ENCODE measurements at places on chromosomes 12 and 14. TPM values are rescaled to one million over a fixed set of nuclear protein-coding genes. Genes with fewer than 3 reads are reported as not detected.

The BDKRB2 gene
- 9.1 TPM for total RNA-seq

DNA sequence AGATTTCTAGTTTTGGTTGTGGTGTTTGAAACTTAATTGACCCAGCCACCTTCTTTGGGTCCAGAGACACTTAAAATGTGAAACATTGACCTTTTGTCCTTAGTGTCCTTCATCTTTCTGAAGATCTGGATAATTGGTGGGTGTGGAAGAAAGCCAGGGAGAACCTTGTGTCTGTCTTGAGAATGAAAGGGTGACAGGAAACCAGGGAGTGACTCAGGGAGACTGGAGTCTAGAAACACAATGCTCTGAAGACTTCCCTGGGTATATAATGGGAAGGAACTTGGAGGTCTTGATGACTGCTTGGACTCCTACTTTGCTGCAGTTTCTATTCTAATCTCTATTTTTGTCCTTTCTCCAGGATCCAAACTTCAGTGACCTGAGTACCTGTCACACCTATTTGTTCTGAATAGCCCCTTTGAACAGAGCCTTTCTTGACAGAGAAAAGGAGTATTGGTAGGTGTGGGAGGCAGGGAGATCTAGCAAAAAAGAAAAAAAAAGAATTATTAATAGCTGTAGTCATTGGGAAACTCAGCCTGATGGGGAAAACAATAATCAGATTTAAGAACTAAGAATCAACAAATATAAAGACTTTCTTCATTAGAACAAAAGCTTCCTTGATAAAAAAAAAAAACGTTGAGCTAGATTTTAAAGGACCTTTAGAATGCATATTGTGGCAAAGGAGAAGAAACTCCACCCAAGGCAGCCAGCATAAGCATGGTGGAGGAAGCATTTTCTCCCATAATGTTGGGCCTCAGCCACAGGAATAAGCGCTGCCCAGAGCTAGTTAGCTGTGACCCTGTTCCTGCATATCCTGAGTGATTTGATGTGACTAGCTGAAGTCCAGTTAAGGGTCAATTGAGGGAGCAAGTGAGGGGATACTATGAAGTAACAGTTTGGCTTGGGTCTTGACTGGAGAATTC, 77.9 kb upstream of the HOXC13 start:
- no peak for DNase-seq

DNA sequence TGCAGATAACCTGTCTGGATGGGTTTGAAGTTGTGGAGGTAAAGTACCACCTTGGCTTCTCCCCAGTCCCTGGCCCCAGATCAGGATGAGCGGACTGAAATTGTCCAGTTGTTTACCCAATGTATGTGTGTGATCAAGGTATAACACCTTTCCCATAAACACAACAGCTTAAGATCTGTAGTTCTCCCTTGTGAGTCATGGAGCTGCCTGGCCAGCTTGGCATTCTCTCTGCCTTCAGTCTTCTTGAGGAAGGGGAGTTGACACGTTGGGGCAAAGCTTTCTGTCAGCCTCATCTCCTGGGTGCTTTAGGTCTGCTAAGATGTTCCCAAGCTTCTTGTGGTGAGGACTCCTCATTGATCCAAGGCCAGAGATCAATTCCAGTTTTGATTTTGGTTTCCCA, 6.1 kb downstream of the C1S start:
- no peak for DNase-seq

- DNase-seq = no peak
Measured at GRCh38 chr12:42698213-42698612, 108.7 kb upstream of the PRICKLE1 start.

GRCh38 chr14:57392830-57393229, 2.4 kb downstream of the NAA30 start:
- no peak for DNase-seq

The AMHR2 gene
- total RNA-seq = not detected

- peak; percentile 44 for DNase-seq
Measured at GRCh38 chr12:121578230-121579189, 2.3 kb downstream of the KDM2B start.

The VRTN gene
- not detected for total RNA-seq

DNA sequence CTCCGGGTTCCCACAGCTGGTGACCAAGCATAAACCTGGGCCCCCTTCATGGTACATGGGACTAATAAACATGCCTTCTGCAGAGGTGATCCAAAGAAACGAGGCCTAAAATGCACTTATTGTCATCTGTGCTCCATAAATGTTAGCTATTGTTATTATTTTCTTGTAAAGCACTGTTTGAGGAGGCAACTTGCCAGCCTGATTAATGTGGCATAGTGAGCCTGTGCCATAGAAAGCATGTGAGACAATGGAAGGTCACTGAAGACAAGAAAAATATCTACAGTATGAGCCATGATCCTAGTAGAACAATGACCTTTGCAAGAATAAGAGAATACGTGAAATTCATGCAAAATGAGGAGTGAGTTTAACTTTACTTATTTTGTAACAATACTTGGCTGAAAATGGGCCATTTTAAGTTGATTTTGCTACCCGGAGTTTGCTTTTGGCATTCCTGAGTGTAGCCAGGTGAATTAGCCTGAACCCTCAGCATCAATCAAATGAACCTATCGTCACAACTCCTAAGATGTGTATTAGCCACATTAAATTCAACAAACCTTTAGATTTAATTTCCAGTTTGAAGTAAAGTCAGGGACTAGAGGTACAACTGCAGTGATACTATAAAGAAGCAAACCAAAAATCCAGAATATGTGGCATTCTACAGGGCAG, 52.2 kb downstream of the CPM start:
- no peak for DNase-seq

The AKAP3 gene
- total RNA-seq = 0.21 TPM

DNA sequence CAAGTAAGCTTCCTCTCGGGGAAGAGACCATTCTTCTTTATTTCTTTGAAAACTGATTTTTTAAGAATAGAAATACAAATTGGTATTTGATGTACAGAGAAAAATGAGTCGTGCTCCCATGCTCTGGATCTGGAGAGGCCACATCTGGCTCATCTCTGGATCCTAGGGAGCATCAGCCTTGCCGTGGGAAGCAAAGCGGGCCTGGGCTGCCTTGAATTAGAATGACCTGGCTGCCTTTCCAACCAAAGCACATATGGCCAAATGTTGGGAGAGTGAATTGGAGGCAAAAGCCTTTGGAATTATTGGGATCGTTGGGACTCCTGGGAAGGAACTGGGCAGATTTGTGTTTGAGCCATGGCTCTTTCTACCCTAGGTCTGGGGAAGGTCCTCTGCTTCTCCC, 80.0 kb downstream of the SLC25A47 start:
- no peak for DNase-seq

DNA sequence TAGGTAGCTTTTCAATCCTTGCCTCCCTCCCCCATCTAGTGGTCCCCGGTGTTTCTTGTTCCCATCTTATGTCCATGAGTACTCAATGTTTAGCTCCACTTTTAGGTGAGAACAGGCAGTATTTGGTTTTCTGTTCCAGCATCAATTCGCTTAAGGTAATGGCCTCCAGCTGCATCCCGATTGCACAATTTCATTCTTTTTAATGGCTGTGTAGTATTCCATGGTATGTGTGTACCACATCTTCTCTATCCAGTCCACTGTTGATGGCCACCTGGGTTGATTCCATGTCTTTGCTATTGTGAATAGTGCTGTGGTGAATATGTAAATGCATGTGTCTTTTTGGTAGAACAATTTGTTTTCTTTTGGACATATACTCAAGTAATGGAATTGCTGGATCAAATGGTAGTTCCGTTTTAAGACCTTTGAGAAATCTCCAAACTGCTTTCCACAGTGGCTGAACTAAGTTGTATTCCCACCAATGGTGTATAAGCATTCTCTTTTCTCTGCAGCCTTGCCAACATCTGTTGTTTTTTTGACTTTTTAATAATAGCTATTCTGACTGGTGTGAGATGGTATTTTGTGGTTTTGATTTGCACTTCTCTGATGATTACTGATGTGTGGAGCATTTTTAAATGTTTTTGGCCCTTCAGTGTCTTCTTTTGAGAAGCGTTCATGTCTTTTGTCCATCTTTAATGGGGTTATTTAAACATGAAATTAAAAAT, 34.2 kb upstream of the ASPG start:
- no peak for DNase-seq

DNA sequence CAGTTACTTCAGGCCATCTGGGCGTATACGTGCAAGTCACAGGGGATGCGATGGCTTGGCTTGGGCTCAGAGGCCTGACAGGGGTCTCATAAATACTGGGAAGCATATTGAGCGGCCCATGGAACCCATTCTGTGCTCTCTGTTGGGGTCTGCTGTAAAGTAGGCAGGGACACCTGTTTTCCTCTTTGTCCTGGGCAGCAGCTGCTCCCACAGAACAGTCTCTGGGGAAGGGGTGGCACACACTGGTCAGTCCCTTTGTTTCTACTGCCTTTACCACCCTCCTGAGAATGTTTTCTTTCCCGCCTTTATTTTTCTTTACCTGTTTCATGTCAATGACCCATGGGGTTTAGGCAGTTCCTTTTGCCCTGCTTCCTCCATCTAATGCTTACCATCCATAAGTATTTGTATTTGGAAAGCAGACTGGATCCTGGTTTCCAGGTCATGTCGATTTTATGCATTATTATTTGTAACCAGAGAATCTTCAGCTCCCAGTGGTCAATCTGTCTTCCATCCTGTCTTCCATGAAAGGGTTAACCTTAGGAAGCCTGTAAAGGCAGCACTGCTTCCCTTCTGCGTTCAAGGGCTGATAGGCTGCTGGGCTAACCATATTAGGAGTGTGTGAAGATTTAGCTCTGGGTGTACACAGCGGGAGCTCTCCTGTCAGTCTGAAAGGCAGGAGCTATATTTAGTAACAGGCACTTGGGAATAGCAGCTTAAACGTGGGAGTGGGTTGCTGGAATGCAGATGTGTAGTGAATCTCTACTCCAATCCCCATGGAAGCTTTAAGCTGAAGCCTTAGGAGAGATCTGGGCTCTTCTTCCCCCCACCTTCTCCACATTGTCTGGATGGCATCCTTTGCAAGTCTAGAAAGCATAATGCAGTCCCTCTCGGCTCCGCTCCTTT, 124.0 kb downstream of the DYRK2 start:
- peak; percentile 80 for DNase-seq

DNA sequence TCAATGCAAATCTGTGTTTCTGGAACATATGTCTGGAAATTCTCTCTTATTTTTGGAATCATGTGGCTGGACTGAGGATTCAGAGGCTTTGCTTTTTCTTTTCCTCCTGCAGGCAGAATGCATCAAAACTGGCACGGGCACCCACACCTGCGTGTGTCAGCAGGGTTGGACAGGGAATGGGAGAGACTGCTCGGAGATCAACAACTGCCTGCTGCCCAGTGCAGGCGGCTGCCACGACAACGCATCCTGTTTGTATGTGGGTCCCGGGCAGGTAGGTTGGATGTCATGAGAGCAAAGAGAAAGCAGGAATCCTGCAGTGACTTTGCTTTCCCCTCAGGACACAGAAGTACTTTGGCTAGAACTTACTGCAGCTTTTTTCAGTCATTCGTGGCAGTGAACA, 90.3 kb downstream of the STAB2 start:
- DNase-seq = no peak

The GMFB gene
- 84.5 TPM for total RNA-seq

GRCh38 chr14:98782062-98782461, 489.9 kb downstream of the BCL11B start:
- no peak for DNase-seq

- peak; percentile 54 for DNase-seq
Measured at GRCh38 chr12:102169922-102170621, 27.6 kb downstream of the PMCH start.

DNA sequence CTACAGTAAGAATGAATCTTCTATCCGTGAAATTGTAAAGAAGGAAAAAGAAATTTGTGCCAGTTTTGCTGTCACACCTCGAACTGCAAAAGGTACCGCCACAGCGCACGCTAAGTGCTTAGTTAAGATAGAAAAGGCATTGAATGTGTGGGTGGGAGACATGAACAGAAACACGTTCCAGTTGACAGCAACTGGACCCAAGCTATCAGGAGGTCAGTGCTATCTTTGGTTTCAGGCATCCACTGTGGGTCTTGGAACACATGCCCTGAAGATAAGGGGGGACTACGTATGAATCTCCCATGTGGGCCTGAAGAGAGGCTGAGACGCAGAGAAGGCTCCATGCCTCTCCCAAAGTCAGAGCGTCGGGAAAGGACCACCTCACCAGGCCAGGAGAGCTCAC, 9.8 kb downstream of the IFFO1 start:
- no peak for DNase-seq

DNA sequence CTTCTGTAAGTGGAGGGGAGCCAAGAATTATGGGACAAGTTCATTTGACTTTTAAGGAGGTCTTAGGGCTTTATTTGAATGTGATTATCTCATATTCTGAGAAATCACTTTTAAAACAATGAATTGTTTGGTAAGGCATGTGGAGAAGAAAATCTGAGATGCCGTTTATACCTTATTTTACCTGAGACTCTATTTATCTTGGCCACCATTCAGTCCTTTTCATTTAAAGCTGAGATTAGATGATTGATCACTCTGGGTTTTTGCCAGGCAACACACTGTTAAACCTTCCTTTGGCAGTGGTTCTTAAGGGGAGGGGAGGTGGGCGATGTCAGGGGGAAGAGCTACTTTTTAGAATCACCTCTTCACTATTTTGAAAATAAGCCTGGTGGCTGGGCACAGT, 11.4 kb downstream of the CAND1 start:
- no peak for DNase-seq

DNA sequence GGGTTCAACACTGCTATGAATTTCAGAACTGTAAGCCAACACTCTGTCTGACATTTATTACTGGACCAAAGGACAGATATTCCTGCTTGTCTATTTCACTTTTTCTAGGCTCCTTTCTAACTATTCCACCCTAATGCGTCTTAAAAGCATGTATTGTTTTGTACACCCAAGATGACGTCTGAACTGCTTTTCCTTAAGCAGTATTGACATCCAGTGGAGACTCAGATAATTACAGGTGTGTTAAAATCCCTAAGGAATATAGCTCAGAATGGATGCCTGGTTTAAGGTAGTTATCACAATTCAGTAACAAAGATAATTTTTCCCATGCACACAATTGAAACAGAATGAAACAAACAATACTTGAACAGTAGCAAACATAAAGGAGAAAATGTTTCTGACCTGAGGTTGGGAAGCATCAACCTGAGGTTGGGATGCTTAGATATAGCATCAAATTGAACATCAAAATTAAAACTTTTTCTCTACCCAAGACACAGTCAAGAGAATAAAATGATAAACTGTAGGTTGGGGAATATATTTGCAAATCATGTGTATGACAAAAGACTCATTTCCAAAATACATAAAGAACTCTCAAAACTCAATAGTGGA, 93.7 kb upstream of the PTPRR start:
- DNase-seq = peak; percentile 45

The TNFRSF1A gene
- 81.2 TPM for total RNA-seq

The SERPINA12 gene
- total RNA-seq = not detected

DNA sequence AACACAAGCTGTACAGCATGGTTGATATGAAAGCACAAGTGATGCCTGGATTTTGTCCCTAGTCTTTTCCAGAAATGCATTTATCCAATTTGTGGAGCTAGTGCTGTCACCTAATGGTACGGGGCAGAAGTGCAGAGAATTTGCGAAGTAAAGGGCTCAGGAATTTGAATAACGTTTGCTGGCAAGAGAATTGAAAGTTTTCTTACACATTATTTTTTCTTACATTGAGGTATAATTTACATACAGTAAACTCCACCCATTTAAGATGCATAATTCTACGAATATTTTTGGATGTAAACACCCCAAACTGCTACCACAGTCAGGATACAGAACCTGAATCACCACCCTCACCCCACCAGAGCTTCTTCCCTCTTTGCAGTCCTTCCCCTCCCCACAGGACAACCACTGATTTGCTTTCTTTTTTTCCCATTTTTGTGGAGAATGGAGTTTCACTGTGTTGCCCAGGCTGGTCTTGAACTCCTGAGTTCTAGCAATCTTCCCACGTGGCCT, 3.5 kb downstream of the AICDA start:
- peak; percentile 70 for DNase-seq

GRCh38 chr14:75539162-75539560, 16.9 kb downstream of the BATF start:
- DNase-seq = no peak
